ENCODE measurements at places on chromosomes 11 and 22.
A peak's percentile ranks its signal among the peaks of the same experiment; 100 is the strongest.

GRCh38 chr11:118055966-118056365 is 20.9 kb upstream of the TMPRSS4 start:
- no peak for DNase-seq

GRCh38 chr11:16410479-16410878 is 54.1 kb upstream of the SOX6 start:
- DNase-seq, result no peak

DNA sequence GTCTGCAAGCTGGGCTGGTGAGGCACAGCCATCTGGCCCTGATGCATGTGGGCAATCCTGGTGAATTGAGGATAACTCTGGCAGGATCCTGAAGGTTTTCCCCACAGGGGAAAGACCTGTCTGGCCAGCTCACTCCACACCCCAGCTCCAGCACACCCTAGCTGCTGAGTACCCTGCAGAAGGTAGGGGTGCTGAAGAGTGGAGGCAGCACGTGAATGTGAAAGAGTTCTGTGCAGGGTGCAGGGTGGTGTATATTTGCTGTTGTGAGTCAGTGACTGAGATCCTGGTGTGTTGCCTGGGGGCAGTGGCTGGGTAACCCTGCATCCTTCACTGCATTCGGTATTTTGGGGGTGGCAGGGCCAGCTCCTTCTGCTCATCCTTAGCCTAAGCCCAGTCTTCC is 22.4 kb downstream of the DGAT2 start:
- no peak for DNase-seq

GRCh38 chr11:3712274-3712673 is 41.1 kb upstream of the CHRNA10 start:
- DNase-seq, result no peak

DNA sequence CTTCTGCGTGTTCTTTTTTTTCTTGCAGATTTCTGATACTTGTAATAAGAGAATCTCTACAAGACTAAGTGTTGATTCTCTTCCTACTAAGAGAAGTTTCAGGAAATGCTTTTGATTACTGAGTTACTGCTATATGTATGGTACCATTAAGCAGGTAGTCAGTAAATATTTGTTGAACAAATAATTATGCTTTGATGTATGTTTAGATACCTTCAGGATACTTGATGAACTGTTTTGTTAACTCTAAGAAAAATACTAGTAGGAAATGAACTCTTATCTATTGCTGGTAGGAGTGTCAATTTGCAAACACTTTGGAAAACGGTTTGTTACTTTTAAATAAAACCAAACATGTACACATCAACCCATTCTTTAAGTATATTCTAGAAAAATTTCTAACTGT is 90.6 kb downstream of the TMEM135 start:
- DNase-seq, result no peak

DNA sequence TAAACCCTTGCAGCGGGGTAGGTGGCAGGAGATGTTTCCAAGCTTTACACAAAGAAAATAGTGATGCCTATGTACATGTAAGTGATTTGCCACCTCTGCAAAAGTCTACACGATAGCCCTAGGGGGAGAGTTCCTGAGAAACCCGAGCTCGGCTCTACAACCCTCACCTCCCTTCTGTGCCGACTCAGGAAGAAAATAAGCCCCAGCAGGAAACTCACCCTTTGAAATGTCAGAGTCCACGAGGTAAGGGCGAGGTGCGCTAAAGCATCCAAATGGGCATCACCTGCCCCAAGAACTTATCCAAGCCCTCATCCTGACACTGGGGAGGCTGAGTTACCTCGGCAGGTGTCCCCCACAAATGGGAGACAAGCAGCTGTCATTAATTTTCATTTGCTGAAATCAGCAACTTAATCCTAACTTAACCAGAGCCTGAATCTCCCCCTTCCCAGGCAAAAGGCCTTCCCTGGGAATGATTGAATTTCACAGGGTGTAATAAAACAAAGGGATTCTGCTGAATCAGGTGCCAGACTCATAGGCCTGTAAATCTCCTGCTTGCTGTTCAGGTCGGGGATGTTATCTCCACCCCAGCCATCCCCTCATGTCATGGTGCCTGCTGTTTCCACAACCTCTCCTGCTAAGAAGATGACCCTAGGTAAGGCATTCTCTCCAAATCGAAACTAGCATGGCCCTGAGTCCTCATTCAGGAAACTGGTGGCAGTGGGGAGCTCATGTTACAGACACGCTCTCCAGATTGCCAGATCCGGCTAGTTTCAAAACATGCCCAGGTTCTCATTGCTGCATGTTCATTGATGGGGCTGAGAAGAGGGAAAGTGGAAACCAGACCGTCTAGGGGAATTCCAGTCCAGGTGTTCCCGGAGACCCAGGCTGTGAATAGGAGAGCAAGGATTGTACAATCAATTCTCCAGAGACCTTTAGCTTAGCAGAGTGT is 105.3 kb upstream of the KIRREL3 start:
- peak; percentile 100 for DNase-seq

GRCh38 chr22:39618996-39619530 is 48.5 kb downstream of the CACNA1I start:
- DNase-seq, result no peak

- DNase-seq, result no peak
Observed at GRCh38 chr22:50276143-50276542, 6.0 kb upstream of the MAPK11 start.

DNA sequence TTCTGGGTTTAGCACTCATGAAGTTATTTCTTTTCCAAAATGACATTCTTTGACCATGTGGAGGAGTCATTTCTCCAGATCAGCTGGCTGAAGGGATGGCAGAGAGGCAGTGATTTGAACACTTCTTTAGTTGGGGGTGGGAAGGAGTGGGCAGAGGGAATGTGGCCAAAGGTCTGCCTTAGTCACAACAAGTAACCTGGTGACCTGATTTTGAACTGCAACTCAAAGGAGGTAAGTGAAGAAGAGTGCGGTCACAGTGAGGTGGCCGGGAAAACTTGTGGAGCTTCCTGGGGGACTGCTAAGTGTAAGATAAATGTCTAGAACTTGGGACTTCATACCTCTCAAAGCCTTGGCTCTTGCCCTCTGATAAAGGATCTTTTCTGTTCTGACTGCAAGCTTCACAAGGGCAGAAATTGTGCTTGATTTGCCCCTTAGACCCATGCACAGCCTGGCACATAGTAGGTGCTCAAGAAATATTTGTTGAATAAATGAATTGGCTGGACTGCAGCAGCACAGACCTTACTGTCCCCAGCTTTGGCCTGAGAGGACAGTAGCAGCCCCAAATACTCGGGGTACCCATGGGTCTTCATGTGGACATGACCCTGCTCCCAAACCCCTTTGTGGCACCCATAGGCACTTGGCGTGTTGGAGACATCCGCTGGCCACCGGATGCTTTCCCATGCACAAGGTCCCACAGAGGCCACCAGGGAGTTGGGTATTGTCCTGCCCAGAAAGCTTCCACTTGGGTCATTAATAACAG is 99.0 kb upstream of the ALX4 start:
- no peak for DNase-seq

DNA sequence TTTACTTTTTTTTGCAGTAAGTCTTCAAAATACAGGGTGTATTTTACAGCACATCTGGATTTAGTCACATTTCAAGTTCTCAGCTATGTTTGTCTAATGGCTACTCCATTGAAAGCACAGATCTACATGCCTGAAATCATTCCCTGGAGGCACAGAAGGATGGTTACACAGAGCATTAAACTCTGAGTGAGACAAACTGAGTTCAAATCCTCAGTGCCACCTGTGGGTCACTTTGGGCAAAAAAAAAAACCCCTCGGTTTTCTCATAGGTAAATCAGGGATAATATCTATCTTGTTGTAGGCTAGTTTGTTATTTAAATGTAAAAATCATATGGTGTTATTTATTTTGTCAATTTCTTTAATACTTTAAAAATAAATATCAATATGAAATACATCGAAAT is 7.7 kb downstream of the ANKRD49 start:
- DNase-seq, result no peak

GRCh38 chr11:92224054-92224406 is 588 bp upstream of the FAT3 start:
- no peak for DNase-seq

DNA sequence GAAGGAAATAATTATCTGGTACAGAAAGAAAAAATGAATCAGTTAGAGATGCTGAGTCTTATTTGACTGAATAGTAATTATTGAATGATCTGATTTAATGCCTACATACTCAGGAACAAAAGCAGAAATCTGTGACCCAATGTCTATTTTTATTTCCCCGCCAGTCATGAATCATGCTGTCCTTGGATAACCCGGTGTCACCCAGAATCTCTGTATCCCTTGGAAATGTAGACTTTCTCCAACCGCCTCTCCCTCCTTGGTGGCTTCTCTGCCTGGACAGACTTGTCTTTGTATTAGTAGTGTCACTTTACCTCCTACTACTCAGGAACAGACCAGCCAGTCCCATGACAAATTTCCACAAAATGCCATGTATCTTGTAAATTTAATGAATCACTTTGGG is 173.3 kb upstream of the PDGFD start:
- DNase-seq, result no peak

DNA sequence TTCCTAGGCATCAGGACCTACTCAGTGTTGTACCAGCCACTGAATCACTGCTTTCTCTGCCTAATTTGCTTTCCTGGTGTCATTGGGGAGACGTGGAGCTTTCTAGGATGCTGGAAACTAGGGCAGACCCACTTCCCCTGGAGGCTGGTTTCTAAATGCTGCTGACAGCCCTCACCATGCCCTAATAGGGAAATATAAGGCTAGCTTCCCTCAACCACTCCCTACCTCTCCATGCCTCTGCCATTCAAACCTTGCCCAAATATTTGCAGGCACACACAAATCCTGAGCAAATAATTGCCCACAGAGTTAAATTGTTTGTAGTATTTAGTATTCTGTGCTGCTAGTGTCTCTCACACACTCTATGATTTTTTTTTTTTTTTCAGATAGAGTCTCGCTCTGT is 310.2 kb downstream of the DDX10 start:
- DNase-seq, result no peak

DNA sequence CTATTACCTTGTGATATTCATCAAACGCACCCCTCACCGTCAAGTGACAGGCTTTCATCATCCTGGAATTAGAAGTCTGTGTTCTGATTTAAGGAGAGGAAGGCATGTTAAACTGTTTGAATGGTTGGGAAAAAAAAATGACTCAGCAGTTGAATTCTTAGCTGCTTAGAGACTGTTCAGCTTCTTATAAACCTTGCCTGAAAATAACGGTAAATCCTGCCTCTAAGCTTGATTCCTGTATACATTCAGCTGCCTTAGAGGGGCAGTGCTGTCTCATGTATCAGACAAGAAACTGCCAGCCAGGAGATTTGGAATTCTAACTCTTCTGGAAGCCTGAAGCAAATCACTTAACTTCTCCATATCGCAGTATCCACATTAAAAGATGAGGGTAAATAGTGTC is 437.4 kb downstream of the JRKL start:
- DNase-seq, result no peak

DNA sequence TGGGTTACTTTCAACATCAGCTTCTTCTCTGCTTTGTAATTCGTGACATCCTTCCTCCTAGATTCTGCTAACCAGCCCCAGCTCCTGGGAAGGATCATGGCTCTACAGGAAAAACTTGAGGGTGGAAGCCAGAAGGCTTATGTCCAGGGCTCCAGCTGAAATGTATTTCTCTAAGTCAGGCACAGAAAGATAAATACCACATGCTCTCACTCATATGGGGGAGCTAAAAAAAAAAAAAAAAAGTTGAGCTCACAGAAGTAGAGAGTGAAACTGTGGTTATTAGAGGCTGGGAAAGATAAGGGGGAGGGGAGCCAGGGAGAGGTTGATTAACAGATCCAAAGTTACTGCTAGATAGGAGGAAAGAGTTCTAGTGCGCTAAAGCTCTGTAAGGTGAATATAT is 74.9 kb downstream of the DSCAML1 start:
- no peak for DNase-seq

- no peak for DNase-seq
Observed at GRCh38 chr11:13313005-13313819, 35.6 kb downstream of the BMAL1 start.

- no peak for DNase-seq
Observed at GRCh38 chr11:71551711-71552110, 3.5 kb downstream of the KRTAP5-9 start.

DNA sequence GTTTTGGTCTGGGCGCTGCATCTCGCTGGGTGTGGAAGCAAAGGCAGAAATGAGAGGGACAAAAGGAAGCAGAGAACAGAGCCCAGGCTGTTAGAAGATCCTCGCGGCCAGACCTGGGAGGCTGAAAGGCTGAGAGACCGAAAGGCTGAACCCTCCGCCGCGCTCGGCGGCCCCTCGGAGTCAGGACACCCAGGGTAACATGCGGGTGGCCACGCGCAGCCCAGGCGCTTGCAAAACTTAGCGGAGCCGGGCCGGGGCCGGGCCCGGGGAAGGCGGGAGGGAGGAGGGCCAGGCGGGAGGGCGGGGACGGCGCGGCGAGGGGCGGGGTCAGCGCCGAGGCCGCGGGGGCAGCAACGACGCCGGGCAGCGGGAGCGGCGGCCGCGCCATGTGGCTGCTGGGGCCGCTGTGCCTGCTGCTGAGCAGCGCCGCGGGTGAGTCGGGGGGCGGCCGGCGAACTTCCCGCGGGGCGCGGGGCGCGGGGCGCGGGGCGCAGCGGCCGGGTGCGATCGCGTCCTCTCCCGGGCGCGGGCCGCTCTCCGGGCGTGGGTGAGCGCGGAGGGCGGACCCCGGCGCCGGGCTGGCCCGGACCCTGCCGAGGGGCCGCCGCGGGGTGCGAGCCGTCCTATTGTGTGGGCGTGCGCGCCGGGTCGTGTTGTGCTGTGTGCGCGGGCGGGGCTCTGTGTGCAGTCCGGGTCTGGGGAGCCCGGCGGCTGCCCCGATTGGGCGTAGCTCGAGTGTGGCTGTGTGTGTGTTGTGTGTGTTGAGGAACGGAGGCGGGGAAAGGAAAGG is at the start of gene LDLRAD3:
TSS of gene LDLRAD3 (plus strand) at position 350 of the 790 bp plus-strand sequence. CDS start at position 387, 37 bp downstream.
- peak; percentile 58 for DNase-seq

DNA sequence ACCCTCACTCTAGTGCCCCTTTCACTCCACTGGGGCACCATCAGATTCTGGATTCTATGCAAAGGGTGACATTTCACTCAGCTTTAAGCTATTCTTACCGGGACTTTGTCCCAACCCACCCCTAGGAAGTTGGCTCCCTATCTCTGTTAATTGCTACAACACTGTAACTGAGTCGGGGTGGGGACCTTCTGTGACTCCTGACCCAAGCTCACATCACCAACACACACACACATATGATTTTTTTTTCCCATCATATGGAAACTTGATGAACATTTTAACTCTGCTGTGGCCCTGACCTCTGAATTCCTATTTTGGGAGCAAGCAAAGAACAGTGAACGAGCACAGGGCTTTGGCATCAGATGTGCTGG is 16.6 kb downstream of the USH1C start:
- no peak for DNase-seq
